Germinal center (tissue), 1 donor: ENCODE measurements at places on chromosomes 2 and 18.

- DNase-seq: no peak
These were observed 91.5 kb upstream of the TMEFF2 start for GRCh38 chr2:192286093-192286701.

DNA sequence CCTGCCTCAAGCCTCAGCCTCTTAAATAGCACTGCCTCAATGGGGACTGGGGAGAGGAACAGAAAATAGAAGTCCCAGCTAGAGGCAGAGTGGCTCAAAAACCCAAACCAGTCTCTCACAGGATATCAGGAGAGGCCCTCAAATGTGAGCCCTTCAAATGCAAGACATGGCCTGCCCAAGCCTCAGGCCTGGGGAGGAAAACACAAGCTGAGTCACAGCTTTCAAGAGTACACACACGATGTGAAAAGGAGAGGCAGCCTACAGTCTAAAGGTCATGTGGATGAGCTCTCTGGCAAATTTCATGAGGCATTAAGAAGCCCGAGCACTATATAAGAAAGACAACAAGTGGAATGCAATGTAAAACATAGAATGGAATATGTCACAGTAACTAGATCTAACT lies 316.6 kb upstream of the MEX3C start:
- no peak for DNase-seq

DNA sequence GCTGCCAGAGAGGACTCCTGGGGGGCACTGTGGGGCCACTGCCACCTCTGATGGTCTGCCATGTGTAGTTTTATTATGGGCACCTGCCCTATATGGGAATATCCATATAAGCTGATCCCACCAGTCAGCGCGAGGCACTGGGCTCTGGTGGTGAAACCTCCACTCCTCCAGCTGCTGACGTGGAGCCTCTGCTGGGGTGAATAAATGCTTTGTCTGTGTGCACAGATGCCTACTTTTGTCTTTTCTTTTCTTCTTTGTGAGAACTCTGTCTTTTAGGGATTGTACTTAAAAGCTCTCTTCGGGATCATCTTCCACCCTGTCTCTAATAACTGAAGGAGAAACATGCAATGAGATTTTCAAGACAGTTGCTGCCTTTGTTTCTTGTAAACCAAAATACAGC lies 68.9 kb upstream of the NCK2 start:
- DNase-seq: no peak

- DNase-seq: no peak
These were observed 482.2 kb upstream of the CELF4 start for GRCh38 chr18:38047820-38048219.

DNA sequence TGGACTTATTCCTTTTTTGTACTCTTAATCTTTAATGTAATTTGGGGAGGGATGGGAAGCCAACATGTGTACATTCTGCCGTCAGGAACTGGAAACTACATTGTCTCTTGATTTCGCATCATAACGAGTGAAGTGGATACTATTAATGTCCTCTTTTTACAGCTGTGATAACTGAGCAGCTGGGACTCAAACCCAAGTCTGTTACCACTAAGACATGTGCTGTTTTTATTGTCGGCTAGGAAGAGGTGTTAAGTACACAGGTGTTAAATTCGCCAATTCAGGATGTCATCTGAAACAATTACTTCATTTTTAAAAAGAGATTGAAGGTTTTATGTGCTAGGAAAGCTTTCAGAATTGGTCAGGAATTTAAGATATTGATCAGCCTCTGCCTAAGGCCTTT lies 6.9 kb downstream of the GMCL1 start:
- DNase-seq: no peak
